Upper lobe of right lung (tissue), 1 donor: ENCODE measurements at places on chromosomes 12 and 14.

GRCh38 chr14:75399843-75400775 lies 27.7 kb upstream of the JDP2 start:
- peak; percentile 92 for DNase-seq

DNA sequence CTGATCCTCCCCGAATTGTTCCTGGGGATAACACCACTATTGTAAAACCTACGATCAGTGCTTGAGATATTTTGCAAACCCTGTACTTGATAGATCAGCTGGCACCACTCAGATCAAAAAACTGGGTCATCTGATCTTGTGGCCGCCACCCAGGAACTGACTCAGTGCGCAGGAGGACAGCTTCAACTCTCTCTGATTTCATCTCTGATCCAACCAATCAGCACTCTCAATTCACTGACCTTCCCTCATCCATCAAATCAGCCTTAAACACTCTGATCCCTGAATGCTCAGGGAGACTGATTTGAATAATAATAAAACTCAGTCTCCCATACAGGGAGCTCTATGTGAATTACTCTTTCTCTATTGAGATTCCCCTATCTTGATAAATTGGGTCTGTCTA lies 4.2 kb upstream of the XPOT start:
- no peak for DNase-seq

DNA sequence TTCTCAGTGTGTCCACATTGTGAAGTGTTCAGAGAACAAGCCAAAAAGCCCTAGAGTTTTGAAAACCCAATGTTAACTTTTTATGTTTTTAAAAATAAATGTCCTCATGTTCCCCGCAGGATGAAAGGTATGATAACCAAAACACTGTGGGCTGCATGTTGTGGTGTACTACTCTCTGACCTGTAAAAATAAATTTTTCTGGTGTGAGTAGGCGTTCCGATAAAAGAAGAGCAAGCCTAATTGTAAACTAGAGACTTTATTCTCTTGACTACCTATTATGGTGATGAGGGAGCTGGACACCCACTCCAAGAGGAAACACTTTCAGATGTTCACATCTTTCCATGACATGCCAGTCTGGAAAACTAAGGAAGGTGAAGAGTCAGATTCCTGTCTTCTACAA lies 18.2 kb downstream of the PTGER2 start:
- no peak for DNase-seq

DNA sequence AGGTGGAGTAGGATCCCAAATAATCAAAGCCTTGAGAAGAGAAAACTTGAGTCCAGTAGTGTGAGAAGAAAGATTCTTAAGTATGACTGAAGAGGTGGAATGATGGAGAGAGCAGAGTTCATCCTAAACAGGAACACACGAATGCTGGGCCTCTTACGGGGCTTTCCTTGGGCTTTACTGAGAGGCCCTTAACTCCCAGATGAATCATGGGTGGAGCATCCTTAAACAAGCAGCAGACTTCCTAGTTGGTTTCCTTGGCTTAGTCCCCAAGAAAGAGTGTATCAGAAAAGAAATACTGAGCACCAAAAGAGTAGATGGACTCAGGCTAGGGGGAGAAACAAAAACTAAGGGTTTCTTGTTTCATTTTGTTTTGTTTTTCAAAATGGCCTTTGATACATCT lies 132.5 kb downstream of the GPR135 start:
- DNase-seq, result no peak

DNA sequence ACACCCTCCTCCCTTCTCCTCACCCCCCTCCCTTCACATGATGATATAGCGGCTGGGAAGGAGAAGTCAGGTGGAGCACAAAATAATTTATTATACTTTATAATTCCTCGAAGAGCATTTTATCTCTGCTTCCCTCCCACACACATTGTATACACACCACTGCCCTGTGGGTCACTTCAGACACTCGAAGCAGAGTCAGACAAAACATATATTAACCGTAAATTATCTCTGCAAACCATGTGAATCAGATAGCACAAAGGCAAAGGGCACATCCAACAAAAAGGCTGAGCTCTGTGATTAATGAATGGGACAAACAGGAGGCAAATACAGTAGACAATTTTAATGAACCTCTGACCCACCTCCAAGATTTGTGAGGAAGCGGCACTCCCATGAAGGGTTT lies 450.7 kb downstream of the GALC start:
- no peak for DNase-seq

DNA sequence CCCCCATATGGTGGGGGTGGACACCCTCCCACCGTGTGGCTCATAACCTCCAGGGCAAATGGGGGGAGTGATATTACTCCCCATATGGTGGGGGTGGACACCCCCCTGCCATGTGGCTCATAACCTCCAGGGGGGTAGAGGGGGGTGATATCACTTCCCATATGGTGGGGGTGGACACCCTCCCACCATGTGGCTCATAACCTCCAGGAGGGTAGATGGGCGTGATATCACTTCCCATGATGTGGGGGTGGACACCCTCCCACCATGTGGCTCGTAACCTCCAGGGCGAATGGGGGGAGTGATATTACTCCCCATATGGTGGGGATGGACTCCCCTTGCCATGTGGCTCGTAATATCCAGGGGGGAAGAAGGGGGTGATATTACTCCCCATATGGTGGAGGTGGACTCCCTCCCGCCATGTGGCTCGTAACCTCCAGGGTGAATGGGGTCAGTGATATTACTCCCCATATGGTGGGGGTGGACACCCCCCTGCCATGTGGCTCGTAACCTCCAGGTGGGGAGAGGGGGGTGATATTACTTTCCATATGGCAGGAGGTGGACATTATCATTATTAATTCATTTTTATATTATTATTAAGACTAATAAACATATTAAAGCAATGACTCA lies 51.2 kb upstream of the OXA1L start:
- no peak for DNase-seq

DNA sequence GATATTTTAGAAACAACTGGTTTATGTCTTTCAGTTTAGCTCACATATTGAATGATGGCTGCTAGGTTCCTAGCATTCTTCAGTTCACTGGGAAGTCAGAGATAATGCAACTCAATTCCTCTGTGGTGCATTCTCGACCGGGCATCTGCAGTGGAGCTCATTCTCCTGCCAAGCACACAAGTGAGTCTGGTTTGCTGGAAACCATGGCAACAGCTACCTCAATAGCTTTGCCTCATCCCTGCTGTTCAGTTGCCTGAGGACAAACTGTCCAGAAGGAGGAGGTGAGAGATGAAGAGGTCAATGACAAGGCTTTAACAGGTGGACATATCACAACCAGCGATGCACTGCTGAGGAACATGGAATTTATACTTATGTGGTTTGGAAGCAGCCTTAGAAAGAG lies 816.9 kb downstream of the AACS start:
- no peak for DNase-seq

DNA sequence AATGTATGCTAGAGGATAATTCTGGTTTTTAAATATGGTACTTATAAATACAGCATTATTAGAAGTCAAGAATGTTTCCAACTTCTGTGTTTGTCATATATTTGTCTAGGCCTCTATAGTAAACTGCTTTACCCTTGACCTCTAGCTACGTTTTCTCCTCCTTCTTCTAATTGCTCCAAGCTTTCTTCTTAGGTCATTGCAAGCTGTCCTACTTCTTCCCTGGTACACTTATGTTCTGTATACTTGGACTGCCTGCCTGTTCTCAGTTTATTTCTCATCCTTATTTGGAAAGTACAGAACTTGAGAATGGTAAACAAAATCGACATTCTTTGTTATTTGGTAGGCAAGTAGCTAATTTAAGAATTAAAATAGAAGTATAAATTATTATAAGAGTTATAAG lies 23.9 kb upstream of the ATP2B1 start:
- DNase-seq, result no peak

DNA sequence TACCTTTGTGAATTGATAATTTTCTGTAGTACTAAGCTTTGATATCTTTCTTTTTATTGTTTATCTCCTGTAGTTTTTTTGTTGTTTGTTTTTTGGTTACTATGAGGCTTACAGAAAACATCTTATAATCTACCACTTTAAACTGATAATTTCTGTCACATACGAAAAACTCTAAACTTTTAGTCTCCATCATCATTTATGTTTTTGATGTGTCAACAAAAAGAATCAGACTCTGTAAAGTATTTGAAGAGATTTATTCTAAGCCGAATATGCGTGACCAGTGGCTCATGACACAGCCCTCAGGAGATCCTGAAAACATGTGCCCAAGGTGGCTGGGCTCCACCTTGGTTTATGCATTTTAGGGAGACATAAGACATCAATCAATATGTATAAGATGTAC lies 167.1 kb upstream of the ARHGAP5 start:
- DNase-seq, result no peak
